H7 (cell line): ENCODE measurements at places on chromosomes 11 and 22. TPM values are rescaled to one million over a fixed set of nuclear protein-coding genes. Genes with fewer than 3 reads are reported as not detected.

GRCh38 chr11:124717421-124717785 lies 22.3 kb upstream of the NRGN start:
- DNase-seq = no peak

DNA sequence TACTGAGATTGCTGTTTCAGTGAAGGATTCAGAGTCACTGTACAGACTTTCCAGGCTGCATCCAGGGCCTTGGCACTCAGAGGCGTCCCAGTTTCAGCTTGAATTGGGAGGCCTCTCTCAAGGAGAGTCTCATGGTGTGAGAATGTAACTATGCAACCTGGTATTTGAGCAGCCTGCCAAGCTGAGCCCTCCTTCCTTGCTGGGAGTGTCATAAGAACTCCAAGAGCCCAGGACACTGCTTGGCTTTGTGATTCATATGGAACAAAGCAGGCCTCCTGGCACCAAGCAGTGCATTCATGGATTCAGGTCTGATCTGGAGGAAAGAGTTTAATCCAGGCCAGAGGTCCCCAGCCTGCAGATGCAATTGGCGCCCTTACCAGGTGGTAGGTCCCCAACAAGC lies 171.7 kb downstream of the DBX1 start:
- DNase-seq = peak; percentile 58

The PLAAT2 gene
- not detected in 2 replicates for total RNA-seq

DNA sequence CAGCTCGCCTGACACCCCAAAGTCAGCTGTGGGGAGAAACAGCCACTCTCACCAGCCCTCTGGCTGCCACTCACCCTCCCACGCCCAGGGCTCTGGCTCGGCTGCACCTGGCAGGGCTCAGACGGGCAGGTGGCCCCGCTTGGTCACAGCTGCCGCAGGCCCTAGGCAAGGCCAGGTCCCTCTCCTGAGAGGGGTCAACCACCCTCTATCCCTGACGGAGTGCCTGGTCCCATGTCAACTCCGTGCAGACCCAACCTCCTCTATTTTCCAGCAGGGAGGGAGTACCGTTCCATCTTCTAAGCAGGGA lies 1.9 kb downstream of the MAP4K2 start:
- DNase-seq = peak; percentile 37

- no peak for DNase-seq
These were observed 97.3 kb downstream of the C11orf87 start for GRCh38 chr11:109519253-109519652.

The ARHGAP20 gene
- total RNA-seq = 0.07 and 0.14 TPM in 2 replicates

GRCh38 chr11:80388130-80388529 lies 947.3 kb upstream of the TENM4 start:
- no peak for DNase-seq

GRCh38 chr11:45412521-45412920 lies 126.4 kb upstream of the SYT13 start:
- DNase-seq = peak; percentile 60

GRCh38 chr22:19703869-19704268 lies 10.4 kb upstream of the SEPTIN5 start:
- peak; percentile 30 for DNase-seq
